Hematopoietic multipotent progenitor cell treated with erythropoietin and hydrocortisone succinate and interleukin-3 and kit ligand, for 17 days (in vitro differentiated cells): ENCODE measurements at places on chromosomes 7 and 10.

DNA sequence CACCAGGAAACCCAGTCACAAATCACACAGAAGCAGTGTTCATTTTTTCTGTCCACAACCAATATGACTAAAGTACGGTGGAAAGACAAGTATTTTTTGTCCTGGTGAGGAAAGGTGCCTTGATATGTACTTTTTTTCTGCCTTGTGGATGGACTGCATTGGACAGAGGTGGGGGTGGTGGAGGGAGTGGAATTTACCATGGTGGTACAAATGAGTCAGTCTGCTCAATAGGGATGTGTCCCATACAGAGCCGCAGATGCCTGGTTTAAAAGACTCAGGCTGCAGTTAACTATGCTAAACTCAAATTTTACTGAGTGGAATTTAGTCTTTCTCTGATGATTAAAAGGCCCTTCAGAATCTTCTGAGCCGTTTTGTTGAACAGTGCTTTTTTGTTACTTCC, 674.5 kb upstream of the GALNT17 start:
- no peak for DNase-seq

GRCh38 chr7:33590916-33591315, 314.4 kb upstream of the BMPER start:
- DNase-seq: no peak

DNA sequence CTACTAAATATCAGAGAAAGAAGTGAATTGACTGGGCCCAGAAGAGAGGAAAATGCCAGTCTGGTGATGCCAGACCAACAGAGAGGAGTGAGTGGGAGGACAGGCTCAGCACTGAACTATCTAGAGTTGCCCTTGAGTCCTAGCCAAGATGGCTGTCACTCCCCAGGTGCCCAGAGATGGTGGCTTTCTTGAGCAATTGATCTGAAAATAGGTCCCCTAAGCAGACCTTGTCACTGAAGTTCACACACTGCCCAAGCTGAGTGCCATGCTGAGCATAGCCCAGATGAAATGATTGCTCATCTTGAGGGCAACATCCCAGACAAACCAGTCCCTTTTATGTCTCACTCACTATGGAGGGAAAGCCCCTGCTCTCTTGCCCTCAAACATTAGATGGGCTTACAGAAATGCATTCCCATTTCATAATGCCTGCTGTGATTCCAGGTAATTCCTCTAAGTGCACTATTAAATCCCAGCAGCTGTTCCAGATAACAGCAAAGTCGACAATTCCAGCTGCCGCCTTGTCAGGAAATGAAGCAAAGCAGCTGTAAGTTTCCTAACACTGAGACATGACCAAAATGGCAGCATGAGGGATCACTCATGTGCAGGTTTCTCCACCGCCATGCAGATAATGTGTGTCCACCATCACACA, 329.4 kb downstream of the KCNMA1 start:
- DNase-seq: no peak

- peak; percentile 30 for DNase-seq
Measured at GRCh38 chr7:137626469-137627067, 220.2 kb downstream of the DGKI start.

GRCh38 chr7:101155303-101155702, 1.0 kb downstream of the AP1S1 start:
- no peak for DNase-seq

DNA sequence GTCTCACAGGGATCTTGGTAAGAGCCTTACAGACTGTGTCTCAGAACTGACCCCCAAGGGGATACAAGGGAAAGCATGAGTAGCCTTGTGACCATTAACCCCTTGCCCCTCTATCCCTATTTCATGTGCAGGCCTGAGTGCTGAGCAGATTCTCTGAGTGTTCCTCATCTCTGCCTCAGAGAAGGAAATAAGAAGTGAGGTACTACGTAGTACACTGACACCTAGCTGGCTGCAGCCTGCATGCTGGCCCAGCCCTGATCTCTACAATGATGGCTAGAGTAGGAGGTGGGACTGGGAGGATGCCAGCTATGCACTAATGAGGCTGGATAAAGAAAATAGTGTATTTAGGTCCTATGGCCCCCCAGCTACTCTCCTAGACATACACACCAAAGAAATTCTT, 174.9 kb upstream of the HPS1 start:
- DNase-seq: no peak

- DNase-seq: no peak
Measured at GRCh38 chr10:14259696-14260566, 70.8 kb downstream of the FRMD4A start.
